ENCODE measurements at places on chromosomes 13 and 19.

GRCh38 chr13:86080340-86080995 lies 281.2 kb upstream of the SLITRK6 start:
- no peaks in the 10 kb centered on the region for H3K4me1 ChIP-seq
- DNase-seq, result no peak
- no peaks in the 10 kb centered on the region for H3K36me3 ChIP-seq
- H3K4me3 ChIP-seq, result no peak overlapping the region
- H3K27ac ChIP-seq, result no peak overlapping the region
- no peaks in the 10 kb centered on the region for H3K27me3 ChIP-seq

GRCh38 chr19:39409208-39410016 lies 2.8 kb downstream of the ZFP36 start:
- H3K36me3 ChIP-seq, result peaks cover 45% of the 10 kb centered on the region
- peak overlapping the region; percentile 90 for H3K4me3 ChIP-seq
- H3K27ac ChIP-seq, result peak overlapping the region; percentile 98
- peak; percentile 89 for DNase-seq
- H3K4me1 ChIP-seq, result peaks cover 47% of the 10 kb centered on the region

DNA sequence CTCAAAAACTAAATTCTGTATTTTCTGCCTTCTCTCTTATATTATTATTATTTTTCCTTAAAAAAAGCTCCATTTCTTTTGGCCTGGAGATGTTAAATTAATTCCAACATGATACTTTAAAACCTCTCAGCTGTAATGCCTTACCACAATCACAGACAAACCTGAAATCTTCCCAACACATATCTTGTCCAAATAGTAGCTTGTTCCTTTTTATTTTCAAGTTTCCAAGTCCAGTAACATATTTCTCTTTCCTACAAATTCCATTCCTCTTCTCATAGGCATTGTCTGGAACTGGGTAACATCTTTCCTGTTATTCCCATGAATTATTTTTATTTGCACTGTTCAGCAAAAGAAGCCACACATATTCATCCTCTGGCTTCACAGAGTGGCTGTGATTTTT lies 137.0 kb downstream of the SLITRK6 start:
- no peaks in the 10 kb centered on the region for H3K27me3 ChIP-seq
- H3K4me1 ChIP-seq, result no peaks in the 10 kb centered on the region
- H3K4me3 ChIP-seq, result no peak overlapping the region

GRCh38 chr19:49614096-49614833 lies 23.3 kb downstream of the PRR12 start:
- no peaks in the 10 kb centered on the region for H3K27me3 ChIP-seq
- DNase-seq, result no peak
- peaks cover 50% of the 10 kb centered on the region for H3K36me3 ChIP-seq
- no peak overlapping the region for H3K4me3 ChIP-seq
- H3K27ac ChIP-seq, result no peak overlapping the region

DNA sequence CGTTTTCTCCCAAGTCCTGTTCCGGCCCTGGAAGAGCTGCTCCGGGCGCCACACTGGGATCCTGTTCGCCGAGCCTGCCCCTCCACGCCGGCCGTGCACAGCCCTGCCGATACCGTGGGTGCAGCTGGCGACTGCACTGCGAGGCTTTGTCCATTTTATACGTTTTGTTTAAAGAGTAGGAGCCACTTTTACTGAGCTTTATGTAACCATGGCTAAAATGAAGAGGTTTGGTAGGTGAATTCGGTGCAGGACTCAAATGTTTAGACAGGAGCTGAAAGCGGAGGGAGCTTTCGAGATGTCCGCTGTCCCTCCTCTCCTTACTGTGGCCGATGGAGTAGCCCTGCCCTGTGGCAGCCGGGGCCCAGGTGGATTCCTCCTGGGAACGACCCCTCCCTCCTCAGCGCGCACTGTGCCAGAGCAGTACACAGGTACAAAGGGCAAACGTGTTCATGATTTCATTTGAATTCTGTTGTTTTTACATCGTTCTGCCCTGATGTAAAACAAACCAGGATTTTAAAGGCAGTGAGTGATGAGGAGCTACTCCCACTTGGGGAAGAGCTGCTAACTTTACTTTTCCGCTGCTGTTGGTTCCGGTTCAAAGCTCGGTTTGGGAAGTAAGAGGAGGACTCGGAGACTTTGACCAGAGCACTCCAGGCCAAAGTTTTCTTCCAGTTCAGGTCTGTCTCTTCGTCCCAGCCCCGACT lies 1.7 kb downstream of the COL4A2 start:
- no peak overlapping the region for H3K27ac ChIP-seq
- H3K4me3 ChIP-seq, result no peak overlapping the region
- peaks cover 94% of the 10 kb centered on the region for H3K27me3 ChIP-seq
- no peaks in the 10 kb centered on the region for H3K36me3 ChIP-seq
- H3K4me1 ChIP-seq, result peaks cover 7% of the 10 kb centered on the region

All from activated naive CD4-positive, alpha-beta T cell treated with anti-CD3 and anti-CD28 coated beads, Interleukin-2, amount 10 ng/mL, durations not matched to agents 7 days and 5 days (primary cell).